ENCODE measurements at places on chromosomes 7 and 10.

DNA sequence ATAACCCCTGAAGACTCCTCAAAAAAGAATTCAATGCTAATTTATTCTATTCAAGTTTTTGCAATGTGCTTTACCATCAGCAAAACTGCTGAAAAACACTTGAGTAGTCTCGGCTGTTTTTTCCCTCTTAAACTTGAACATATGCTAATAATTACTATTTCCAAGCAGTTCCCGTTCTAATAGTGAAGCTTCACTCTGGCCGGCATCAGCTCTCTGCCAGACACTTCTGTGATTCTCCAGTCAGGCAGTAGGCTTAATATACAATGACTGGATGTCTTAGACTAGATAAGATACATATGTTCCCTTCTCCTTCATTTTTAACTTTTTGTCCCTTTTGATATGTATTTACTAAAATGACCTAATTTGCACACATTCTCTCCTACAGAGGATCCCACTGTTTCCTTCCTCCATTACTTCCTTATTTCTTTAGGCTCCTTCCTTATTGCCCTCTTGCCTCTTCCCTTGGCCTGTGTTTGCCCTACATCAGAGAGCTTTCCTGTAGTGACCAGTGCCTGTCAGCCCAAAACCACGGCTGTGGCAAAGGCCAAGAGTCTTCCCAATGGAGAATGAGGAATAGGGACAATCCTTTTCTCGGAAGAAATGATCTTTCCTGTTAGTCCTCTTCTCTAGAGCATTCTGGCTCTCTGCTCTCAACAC, 23.5 kb downstream of the HEPACAM2 start:
- no peak for DNase-seq

- peak; percentile 61 for DNase-seq
These were observed 151.8 kb upstream of the YAE1 start for GRCh38 chr7:39414224-39415035.

- DNase-seq: no peak
These were observed 151.8 kb upstream of the AHR start for GRCh38 chr7:17146621-17147020.

GRCh38 chr10:649445-649797, 40.0 kb downstream of the DIP2C start:
- DNase-seq: no peak

- DNase-seq: no peak
These were observed 227.8 kb upstream of the BMPER start for GRCh38 chr7:33677556-33677955.

- no peak for DNase-seq
These were observed 74.6 kb downstream of the CUL1 start for GRCh38 chr7:148773334-148773733.

DNA sequence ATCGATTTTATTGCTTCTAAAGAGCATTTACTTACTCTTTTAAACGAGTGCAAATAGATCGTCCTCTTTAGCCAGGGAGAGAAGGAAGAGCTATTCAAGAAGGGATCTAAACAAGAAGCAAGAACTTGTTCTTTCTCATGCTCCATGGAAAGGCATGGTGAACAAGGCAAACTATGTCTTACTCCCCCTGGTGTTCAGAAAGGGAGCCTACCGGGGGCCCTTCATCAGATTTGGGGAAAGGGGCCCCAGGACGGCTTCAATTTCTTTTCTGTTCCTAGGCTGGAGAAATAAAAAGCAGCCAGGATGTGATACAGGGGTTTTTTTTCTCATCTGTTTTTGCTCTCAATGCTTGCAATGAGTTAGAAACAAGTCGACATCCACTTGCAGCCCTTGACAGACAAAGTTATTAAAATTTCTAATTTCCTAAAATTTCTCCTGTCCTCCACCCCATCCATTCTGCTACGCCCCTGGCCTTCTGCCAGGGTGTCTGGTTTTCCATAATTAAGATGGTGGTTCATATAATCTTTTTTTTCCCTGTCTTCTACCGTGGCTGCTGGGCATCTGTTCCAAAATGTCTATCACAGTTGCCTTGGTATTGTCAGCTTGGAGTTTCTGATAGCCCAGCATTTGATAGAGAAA, 214.4 kb downstream of the CREB5 start:
- peak; percentile 51 for DNase-seq

DNA sequence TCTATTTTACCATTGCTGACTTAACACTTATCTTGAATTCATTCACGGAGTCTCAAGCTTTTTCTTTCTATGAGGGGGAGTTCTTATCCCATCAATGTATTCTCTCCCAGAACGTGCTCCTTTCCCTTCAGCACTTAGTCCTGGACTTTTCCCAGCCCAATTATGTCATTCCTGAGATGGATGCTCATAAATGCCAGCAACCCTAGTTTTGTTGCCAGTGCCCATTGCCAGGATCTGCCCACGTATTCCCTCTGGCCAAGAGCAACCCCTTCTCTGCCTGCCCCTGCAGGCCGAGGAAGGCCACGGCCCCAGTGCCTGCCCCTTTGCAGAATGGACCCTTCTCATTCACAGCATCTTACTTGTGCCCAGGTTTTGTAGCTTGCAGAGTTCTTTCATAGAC, 67.4 kb upstream of the PPP1R3C start:
- DNase-seq: no peak

DNA sequence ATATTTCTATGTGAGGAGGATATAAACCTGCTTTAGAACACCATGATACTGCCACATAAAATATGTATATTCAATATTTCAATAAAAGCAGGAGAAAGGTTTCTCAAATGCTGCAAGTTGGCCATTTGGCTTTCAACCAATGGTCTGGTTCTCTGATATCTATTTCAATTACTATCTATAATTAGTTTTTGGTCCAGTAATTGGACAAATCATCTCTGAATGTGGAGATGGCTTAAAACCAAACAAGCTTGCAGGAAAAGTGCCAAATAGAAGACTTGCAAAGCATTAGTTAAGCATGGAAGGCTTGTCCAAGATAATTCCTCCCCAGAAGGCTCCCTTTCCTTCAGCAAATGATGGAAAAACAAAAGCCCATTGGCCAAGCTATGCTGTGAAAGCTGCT, 140.1 kb downstream of the CPEB3 start:
- no peak for DNase-seq
